ENCODE measurements at places on chromosomes 7 and 10.

DNA sequence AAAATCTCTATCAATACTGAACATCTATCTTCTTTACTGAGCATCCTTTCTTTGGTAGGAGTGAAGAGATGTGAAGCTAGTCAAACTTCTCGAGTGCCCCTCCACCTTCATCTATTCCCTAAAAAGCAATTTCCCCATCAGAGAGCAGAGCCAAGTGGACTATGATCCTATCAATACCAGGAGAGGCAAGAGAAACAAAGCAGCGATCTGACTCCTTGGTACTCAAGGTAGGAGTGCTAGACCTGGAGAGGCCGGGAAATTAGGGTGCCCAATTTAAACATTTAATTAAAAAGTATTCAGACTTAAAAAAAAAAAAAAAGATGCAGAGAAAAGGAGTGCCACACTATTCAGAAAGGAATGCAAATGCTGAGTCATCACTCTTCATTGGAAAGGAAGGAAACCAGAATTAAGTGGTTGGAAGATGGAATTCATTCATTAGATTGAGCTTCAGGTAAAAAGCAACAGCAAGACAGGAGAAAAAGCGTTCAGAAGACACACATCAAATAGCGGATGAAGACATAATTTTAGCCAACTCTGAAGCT lies 1.6 kb downstream of the TIAL1 start:
- peak; percentile 65 for DNase-seq

- DNase-seq, result no peak
Observed at GRCh38 chr10:86177537-86178155, 188.9 kb downstream of the GRID1 start.

DNA sequence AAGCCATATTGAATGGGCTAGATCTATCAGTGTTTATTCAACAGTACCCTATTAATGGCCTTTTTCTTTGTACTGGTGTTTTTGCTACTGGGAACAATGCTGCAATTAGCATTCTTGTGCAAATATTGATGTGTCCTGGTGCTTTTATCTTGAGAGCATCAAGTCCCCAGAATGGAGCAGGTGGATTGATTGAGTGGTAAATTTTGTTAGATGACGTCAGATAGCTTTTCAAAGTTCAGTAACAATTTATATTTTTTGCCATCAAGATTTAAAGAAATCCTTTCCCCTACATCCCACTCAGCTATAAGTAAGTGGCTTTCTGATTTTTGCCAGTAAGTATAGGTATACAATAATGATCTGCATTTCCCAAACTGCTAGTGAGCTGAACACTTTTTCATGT lies 63.4 kb upstream of the SYPL1 start:
- no peak for DNase-seq

GRCh38 chr7:85508642-85509410 lies 322.0 kb upstream of the SEMA3D start:
- DNase-seq, result peak; percentile 83

GRCh38 chr10:101216207-101217043 lies 12.8 kb downstream of the LBX1 start:
- DNase-seq, result no peak

- peak; percentile 86 for DNase-seq
Observed at GRCh38 chr10:28734938-28735759, 57.8 kb downstream of the BAMBI start.

- DNase-seq, result no peak
Observed at GRCh38 chr10:20173046-20173445, 356.8 kb downstream of the PLXDC2 start.

DNA sequence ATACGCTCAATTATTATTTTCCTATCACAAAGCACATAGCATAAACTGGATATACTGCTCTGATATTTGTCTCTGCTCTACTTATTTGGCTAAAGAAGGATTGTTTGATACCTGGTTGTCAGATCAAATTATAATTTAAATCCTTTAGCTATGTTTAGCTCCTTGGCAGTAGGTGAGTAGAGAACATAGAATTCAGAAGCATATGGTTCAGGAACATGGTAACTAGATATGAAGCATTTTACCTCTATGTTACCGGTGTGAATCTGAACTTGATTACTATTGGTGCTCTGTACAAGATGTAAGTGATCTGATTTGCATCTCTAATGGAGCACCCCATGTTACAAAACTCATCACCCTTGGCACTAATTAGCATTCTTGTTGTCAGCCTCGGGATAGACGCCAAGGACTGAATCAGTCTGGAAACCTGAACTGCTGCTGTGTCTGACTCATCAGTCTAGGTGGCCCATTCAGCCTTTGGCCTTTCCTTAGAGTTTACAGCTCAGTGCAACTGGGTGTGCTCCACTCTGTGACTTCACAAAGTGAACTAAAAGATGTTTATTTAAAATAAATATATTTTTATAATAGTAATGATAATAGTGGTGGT lies 12.3 kb upstream of the MYPN start:
- DNase-seq, result peak; percentile 96

DNA sequence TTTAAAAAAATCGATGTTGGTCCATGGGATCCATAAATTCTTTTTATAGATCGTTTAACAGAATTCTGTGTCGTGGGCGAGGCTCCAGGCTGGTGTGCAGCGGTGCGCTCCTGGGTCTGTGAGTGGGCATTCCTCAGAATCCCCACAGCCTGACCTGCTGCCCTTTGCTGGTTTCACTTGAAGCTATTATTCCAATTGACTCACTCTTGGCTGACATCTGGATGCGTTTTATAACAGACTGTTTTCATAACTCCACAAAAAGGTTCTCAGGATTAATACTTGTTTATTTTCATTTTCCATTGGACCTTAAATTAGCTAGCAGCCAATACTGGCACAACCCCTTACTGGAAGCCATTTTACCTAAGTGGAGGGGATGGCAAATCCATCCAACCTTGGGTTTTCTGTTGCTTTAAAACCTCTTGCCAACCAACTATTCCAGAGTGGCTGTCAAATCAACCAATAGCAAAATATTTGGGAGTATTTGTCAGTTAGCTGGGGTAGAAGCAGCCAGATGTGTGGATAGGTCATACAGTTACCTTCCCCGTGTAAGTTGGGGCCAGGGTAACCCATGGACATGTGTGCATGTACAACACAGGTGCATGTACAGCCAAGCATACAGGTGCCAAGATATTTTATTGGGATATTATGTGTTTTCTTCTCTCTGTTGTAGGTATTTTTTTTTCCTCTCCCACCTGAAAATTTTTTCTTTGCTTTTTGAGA lies 160.7 kb upstream of the ZNF32 start:
- DNase-seq, result peak; percentile 92

DNA sequence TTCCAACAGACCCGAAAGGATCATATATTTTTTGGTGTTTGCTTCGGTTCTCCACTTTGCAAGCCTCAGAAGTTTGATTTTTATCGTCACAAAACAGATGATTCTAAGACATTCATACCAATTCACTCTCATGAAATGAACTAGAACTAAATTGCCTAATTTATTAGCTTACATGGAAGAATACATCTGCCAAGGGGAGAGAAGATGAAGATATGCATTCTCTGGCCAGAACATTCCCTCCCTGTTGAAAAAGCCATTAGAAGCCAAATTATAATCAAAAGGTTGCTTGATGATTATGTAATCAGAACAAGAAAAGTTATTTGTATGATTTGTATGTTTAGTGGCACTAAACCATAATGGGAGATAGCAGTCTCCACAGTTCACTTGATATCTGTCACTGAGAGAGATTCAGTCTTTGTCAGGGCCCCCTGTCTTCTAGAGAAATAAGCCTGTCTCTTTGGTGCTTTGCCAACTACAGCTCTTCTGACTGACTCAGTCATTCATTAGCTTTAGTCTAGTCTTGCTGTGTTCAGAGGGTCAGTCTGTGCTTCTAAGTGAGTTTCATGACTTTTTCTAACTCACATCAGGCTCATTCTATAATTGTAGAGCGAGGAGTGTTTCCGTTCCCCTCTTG lies 95.3 kb upstream of the GNAI1 start:
- DNase-seq, result no peak

- no peak for DNase-seq
Observed at GRCh38 chr10:102644066-102644645, at the start of gene TRIM8. Gene TRIM8 (plus strand): TSS chr10:102644479. CDS start chr10:102644618, 139 bp downstream.

- no peak for DNase-seq
Observed at GRCh38 chr7:86123476-86123875, 520.2 kb upstream of the GRM3 start.

GRCh38 chr10:118594392-118595063 lies 920 bp downstream of the PRLHR start:
- peak; percentile 64 for DNase-seq

- DNase-seq, result no peak
Observed at GRCh38 chr10:44725404-44725803, 185.7 kb upstream of the TMEM72 start.

- no peak for DNase-seq
Observed at GRCh38 chr7:35623381-35623780, 71.6 kb downstream of the HERPUD2 start.

- DNase-seq, result no peak
Observed at GRCh38 chr7:98668255-98668654, 51.2 kb downstream of the NPTX2 start.

DNA sequence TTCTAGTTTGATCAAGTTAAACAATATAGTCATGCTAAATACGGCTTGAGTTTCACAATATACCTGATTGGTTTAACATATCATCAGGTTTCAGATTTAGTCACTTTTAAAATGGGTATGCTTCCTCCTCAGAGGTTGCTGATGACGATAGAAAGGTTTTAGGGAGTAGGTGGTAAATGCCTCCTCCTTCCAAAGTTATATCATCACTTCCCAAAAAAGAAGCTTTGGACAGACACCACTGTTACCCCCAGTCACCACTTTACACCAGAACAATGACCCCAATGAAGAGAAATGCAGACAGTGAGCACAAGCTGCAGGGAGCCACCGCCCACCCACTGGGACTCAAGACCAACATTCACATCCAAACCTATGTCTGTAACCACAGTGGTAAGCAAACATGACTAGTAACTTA lies 244.6 kb downstream of the SORCS1 start:
- DNase-seq, result no peak

DNA sequence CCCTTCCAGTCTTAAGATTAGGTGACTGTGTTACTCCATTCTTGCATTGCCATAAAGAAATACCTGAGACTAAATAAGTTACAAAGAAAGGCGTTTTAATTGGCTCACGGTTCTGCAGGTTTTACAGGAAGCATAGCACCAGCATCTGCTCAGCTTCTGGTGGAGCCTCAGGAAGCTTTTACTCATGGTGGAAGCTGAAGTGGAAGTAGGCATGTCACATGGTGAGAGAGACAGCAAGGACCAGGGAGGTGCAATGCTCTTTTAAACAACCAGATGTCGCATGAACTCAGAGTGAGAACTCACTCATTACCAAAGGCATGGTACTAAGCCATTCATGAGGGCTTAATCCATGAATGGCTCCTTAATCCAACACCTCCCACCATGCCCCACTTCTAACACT lies 34.0 kb upstream of the TMEM273 start:
- no peak for DNase-seq

DNA sequence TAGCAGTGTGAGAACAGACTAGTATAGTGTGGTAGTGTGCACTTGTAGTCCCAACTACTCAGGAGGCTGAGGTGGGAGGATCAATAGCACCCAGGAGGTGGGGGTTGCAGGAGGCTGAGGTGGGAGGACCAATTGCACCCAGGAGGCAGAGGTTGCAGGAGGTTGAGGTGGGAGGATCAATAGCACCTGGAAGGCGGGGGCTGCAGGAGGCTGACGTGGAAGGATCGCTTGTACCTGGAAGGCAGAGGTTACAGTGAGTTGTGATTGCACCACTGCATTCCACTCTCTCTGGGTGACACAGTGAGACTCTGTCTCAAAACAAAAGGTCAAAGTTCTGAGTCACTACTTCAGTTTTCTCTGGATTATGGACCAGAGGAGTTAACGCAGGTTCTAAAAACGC lies 22.6 kb upstream of the DIP2C start:
- DNase-seq, result no peak

- DNase-seq, result no peak
Observed at GRCh38 chr7:127949769-127950222, 81.4 kb downstream of the LRRC4 start.

DNA sequence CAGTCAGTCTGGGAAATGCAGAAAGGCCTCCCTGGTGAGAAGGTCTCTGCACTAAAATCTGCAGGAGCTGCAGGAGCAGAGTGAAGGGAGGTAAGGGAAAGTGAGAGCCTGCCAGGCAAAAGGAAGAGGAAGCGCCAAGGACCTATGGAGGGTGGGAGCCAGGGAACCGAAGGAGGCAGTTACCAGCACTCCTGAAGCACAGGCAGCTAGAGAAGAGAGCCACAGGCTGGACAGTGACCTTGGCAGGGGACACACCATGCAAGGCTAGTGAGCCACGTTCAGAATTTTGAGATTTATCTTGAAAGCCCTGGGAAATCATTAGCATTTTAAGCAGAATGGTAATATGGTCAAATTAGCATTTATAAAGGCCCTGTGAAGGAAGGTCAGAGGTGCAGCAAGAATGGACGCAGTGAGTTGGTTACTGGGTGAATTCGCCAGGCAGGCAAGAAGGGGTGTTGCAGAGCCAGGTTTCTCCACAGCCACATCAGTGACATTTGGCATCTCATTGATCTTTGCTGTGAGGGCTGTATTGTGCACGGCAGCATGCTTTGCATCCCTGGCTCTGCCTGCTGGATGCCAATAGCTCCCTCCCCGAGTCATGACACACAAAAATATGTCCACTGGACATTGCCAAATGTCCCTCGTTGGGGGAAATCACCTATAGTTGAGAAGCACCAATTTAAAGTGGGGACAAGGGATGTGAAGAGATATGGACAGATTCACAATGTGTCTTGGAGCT lies 54.7 kb upstream of the LANCL2 start:
- DNase-seq, result no peak

DNA sequence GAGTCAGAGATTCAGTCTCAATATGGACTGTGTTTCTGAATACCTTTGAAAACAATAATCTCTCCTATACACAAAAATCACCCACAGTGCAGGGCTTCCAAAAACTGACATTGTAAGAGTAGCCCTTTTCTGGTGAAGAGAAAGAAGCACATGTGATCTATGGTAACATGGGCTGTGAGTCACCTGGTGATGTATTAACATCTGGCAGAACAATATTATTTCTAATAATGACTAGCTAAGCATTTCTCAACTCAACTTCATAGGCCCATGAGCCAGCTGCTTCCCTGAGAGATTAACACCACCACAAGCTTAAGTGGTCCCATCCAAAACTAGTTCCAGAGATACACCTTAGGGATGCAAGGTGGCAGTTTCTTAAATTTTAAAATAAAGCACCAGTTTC lies 331.0 kb upstream of the NRP1 start:
- DNase-seq, result peak; percentile 83

DNA sequence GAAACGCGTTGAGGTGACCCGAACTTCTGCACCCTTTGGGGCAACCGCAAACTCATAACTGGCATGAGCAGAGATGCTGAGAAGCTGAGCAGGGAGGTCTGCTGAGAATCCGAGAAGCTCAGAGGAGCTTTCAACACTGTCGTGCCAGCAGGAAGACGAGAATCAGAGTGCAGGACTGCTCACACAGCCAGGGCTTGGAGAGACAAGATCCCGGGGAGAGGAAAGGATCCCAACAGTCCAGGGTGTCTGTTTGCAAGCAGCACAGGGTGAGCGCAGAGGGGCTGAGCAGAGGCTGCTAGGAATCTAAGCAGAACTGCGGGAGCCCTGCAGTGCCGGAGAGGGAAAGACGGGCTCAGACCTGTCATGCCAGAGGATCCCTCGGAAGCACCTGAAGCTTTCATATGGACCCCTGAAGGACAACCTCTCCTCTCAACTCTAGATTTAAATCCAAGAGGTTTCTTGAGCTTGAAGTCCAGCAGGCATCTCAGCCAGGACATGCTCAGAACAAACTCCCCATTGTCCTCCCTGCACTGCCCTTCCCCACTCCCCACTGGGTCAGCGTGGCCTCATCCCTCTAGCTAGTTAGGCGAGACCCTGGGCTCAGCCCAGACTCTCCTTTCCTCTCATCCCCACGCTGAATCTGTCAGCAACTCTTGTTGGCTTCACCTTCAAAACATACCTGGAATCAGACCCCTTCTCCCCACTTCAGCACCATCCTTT lies 40.7 kb downstream of the FOXL3 start:
- DNase-seq, result no peak

All from foreskin fibroblast (primary cell).